ENCODE measurements at places on chromosomes 2 and 18.

GRCh38 chr2:216850665-216851322 lies 9.1 kb downstream of the TNP1 start:
- DNase-seq, result no peak

GRCh38 chr2:186883666-186884065 lies 34.7 kb upstream of the ZSWIM2 start:
- DNase-seq, result no peak

GRCh38 chr2:158546412-158547144 lies 89.8 kb downstream of the PKP4 start:
- no peak for DNase-seq

DNA sequence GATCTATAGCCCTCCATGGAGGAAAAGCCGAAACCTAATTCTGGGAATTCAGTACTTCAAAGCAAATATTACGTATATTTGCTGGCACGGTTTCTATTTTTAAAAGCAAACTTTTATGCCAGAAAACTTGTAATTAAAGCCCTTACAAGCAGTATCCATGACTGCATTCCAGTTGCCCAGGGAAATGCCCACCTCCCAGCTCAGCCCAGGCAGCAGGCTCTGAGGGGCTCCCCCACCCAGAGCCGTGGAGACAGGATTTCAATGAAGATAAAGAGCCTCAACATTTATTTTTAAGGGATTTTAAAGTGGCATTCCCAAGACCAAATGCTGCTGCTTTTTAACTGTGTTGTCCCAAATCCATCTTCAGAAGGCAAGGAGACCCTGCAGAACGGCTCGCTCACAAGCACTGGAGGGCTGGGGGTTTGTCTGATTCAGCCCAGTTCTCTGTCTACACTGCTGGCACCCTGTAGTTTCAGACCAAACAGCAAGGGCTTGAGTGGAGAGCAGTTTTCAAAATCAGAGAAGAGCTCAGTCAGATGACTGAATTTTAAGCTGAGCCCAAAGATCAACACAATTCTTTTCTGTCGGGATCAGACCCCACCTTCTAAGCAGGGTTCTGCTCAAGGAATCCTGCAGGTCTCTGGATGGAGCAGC lies 105.1 kb downstream of the KCNF1 start:
- no peak for DNase-seq

- DNase-seq, result peak; percentile 56
These were observed 220.7 kb downstream of the CAMKMT start for GRCh38 chr2:44582363-44583008.

DNA sequence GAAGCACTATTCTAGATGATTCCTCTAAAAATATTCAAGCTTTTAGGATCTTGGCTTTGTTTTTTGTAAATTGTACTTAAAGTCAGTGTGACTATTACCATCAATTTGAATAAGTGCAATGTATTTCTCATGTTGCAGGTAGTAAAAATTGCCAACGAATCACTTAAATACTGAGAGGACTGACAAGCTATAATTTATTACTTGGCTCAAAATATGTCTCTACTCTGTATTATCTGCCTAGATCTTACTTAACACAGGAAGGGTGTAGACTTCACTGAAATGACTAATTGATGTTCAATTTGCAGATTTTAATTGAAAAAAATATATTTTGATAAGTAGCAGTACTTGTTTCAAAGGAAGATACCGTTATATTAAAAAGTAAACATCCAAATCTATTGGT lies 202.3 kb downstream of the SLC8A1 start:
- DNase-seq, result no peak

- no peak for DNase-seq
These were observed 517.0 kb downstream of the NRXN1 start for GRCh38 chr2:50514901-50515300.

DNA sequence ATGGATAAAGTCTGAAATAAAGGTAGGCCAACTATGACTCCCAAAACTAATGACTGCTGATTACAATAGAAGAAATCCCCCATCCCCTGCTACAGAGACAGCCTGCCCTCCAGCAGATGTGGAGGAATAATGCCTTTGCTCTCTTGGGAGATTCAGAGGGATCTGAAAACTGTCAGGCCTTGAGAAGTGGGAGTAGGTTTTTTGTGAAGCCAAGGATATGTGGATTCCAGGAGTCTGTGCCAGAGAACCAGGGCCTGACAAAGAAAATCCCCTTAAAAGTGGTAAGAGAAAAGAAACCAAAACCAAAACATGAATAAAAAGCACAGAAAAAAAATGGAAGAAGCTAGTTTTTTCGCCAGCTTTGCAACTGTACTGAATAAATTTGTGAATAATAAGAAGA lies 397.6 kb downstream of the ZNF521 start:
- DNase-seq, result no peak

DNA sequence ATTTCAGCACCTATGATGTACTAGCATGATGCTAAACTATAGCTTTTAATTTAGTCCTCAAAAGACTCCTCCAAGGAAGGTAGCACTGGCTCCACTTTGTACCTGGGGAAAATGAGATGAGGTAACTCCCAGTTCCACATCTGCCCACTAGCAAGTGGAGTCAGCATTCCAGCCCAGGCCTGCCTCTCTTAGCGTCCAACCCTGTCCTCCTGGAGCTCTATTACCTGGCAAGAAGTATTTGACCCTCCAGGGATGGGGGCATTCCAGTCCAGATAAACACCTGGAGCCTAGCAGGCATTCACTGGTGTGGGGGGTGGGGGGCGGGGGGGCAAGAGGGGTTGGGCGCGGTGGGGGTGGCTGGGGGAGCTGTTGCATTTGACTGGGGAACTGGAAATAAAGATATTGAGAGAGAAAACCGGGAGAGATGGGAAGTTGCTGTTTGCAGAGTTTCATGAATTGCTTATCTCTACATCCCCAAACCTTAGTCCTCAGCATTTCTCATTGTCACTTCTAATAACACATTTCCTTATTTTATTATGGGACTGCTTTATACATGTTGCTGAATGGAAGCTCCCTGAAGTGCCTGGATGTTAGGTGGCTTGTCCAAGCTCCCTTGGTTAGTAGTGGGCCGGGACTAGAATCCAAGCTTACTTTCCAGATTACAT lies 22.0 kb upstream of the FZD5 start:
- no peak for DNase-seq

DNA sequence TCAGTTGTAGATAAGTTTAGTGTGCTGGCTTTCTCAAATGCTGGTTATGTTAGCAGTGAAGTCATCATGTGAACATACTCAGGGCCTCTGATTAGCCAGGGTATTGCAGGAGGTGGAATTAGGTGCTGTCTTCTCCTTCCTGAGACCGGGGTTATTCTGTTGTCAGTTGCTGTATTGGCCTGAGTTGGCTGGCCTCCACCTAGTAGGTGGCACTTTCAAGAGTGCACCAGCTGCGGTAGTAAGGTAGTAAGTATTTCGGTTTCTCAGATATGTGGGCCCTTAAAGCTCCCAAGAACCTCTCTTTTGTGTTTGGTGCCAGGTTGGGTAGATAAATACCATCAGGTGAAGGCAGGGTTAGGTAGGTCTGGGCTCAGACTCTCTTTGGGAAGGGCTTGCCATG lies 1430.5 kb upstream of the CELF4 start:
- DNase-seq, result no peak

- DNase-seq, result no peak
These were observed 31.3 kb downstream of the MAL start for GRCh38 chr2:95056461-95057459.

- peak; percentile 71 for DNase-seq
These were observed 29.5 kb downstream of the METTL8 start for GRCh38 chr2:171404261-171404660.

DNA sequence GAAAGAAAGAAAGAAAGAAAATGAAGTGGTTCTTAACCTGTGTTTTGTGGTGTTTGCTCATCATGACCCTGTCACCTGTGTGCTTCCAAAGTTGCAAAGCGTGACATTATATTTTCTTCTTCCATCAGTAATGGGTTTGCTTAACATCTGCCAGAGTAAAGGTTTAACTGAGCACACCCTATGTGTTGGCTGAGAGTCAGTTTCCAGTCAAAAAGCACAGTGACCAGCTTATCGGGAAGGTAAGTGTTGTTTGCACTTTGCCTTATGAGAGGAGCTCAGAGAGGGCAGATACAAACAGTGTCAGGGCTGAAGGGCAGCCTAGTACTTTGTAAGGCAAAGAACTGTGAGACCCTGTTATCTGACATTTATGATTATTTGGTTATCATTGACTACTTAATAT lies 406.2 kb upstream of the CWC22 start:
- no peak for DNase-seq

- peak; percentile 58 for DNase-seq
These were observed 560.6 kb upstream of the ID2 start for GRCh38 chr2:8121022-8121825.

DNA sequence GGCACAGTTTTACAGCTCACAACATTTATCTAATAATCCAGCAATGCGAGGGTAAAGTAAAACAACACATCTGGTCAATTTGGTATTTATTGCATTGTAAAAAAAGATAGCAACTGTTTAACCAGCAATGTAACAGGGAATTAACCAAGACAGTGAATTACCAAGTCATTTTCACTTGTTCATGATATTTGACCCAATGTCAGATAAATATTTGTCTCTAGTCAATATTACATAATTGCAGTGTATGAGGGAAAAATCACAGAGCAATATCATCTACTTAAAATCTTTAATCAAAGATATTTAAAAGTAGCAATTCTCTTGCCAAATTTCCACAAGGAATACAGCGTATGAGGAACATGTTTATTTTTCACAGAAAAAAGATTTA lies 1265.1 kb upstream of the CHAC2 start:
- DNase-seq, result no peak
